ENCODE measurements at places on chromosomes 6 and 20.
A peak's percentile ranks its signal among the peaks of the same experiment; 100 is the strongest.

DNA sequence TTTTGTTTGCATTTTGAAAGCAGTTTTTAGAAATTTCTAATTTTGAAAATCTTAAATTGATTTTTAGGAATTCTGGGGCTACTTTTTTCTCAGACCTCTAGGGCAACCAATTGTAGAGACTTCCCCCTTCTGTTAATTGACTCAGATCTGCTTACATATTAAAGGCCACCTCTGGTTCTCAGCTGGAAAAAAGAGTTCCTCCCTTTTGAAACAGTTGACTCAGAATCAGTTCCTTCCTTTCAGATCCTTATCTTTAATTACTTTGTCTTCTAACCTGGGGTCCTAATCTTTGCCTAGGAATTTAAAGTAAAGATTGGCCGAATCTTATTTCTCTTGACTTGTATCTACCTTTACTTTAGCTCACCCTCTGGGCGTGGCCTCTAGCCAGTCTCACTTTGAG, 146.8 kb downstream of the LAMA2 start:
- DNase-seq, result no peak

GRCh38 chr20:30816182-30816645, 441.2 kb upstream of the DEFB115 start:
- no peak for DNase-seq

GRCh38 chr20:31740656-31741323, 1.7 kb downstream of the TPX2 start:
- DNase-seq, result no peak

DNA sequence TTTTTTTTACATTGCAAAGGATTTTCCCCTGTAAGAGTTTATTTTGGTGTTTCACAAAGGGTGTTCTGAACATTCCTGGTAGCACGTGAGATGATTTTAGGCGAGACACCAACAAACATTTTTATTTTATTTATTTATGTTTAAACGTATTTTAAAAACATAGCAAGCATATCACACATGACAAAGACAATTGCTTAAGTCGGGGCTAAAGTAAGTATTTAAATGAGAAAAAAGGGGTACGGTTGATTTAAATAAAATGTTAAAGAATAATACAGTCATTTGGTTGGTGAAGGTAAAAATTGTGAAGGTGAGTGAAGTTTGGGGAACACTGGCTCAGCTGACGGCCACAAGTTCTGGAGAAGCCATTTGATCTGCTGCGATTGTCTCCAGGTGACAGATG, 129.7 kb downstream of the BMP7 start:
- DNase-seq, result no peak

DNA sequence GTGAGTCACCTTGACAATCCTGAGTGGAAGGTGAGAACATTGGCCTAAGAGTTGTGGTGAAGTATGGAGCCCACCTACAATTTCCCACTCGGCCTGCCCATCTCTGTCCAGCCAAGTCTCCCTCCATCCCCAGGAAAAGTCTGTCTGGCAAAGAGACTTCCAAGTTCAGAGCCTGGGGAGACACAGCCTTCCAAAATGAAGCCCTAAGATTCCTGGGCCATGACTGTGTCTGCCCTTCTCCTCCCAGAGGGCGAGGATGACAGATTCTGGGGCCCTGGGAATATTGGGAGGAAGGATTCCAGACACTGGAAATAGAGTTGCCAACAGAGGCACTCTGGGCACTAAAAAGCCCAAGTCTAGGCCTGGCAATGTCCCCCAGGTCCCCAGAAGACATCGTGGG, 176.8 kb downstream of the NFATC2 start:
- DNase-seq, result peak; percentile 81

- no peak for DNase-seq
These were observed 101.3 kb downstream of the EDN1 start for GRCh38 chr6:12391472-12391871.

DNA sequence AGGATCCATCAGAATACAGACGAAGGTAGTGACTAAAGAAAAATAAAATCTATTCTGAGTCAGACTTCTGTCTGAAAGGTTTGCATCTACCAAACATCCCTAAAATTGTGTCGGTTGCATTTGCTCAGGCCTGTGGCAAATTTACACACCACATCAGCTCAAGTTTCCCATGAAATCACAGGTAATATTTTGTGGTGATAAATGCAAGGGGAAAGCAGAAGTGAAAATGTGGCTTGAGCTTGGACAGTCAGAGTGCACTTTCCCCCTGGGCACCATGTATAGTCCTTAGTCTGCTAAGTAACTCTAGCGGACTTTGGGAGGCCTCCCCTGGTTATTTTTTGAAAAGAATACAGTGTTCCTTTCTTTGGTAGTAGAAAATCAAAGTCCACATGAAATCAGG, 159.1 kb downstream of the PKHD1 start:
- no peak for DNase-seq

DNA sequence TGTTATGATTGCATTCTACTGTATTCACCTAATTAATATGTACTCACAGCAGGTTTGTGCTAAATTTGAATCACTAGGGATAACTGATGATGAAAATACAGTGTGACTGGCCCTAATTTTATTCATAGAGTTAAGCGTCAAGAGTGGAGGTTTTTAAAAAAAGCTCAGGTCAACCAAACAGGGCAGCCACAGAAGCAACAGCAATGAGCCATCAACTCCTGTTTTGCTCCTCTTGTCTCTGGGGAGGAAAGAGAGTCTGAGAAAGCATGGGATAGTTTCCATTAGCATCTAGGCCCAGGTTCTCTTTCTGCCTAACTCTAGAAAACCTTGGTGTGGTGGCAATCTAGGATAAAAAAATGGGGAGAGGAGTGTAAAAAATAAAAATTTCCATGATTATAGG, 122.1 kb downstream of the OGFRL1 start:
- DNase-seq, result no peak

GRCh38 chr20:7994809-7995208, 24.8 kb downstream of the TMX4 start:
- no peak for DNase-seq

GRCh38 chr20:63522981-63523611, 2.5 kb downstream of the PPDPF start:
- DNase-seq, result no peak

- DNase-seq, result no peak
These were observed 39.3 kb upstream of the SMLR1 start for GRCh38 chr6:130787726-130788500.

- DNase-seq, result peak; percentile 84
These were observed 47.6 kb upstream of the SMIM8 start for GRCh38 chr6:87274660-87275274.

All from AG08395 (cell line).